ENCODE measurements at places on chromosomes 16 and 17.

DNA sequence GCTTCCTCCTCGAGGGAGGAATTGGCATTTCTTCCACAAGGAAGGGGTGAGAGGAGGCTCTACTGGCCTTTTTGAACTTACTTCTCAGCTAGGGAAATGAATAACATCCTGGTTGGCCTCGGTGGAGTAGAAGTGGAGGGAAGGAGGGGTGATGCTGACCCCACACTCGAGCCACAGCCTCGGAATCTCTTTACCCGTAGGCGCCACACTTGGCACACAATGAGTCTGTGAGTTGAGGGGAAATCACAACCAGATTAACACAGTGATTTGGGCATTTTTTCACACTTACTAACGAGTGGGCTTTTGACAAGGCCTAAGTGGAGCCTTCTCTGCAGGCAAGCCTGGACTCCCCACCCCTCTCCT is 47.3 kb upstream of the TBX2 start:
- DNase-seq = no peak

DNA sequence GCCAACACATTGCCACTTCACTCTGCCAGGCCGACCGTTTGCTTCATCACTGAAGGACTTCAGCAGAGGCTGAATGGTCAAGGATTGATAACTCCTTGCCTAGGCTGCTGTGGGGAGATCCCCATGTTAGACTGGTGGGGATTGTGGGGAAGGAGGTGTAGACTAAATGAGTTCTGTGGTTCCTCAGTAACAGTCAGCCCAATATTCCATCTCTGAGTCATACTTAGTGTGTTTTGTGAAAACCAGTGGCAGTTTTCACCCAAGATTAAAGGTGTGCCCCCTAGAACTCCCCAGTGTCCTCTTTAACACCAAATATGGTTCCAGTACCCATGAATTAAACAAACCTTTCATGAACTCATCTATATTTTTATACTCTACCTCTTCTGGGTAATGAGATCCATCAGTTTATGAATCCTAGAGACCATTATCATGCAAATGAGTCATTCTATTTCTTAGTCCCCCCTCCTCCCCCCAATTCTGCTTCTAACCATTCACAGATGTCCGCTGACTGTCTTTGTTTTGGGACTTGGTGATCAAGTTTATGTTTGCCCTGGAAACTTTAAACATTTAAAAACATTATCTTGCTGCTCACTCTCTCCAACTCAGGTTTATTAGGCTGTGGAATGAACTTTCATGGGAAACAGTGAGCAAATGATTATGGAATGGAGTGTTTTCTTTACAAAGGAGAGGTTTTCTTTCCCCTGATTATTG is 66.8 kb upstream of the GAS7 start:
- no peak for DNase-seq

DNA sequence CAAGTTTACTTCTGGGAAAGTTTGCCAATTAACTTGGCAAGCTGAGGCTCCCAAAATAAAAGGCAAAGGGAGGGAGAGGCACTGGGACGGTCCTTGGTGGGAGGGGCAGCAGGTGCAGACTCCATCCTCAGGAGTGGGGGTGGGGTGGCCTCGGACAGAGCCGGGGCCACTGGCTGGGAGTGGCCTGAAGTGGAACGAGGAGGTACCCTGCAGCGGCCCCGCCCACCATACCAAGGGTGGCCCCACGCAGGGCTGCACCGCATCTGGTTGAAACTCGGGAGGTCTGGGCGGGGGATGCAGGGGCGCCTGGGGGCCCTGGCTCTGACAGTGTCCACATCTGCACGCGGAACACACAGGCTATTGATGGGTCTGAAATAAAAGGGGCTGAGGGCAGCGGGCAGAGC is 42.4 kb upstream of the SLC38A10 start:
- DNase-seq = no peak

DNA sequence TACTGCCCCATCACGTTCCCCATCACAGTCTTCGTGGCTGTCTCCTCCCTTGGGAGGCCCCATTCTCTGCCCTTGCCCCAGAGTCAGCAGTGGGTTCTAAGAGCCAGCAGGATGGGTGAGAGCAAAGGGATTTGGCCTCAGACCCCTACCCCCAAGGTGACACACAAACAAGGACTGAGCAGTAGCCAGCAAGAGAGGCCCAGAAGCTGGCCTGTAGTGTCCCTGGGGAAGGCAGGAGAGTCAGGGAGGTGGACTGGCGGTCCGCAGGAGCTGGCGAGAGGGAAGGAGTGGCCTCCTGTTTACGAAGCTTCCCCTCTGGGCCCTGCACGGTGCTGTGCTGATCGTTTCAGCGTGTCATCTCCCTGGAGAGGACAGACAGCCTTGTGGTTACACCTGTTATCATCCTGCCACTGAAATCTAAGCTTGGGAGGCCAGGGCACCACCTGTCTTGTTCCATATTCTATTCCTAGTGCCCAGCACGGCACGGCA is 8.4 kb downstream of the WDR81 start:
- DNase-seq = no peak

DNA sequence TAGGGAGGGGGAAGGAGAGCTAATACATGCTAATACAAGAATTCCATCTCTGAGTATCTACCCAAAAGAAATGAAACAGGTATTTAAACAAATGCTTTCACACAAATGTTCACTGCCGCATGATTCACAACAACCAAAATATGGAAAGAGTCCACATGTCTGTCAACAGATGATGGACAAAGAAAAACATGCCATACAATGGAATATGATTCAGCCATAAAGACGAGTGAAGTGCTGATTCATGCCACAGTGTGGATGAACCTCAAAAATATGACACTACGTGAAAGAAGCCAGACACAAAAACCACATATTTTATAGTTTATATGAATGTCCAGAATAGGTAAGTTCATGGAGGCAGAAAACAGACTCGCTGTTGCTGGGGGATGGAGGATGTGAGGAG is 321.4 kb downstream of the FOXL1 start:
- no peak for DNase-seq

GRCh38 chr17:72592242-72592966 is 471.6 kb downstream of the SOX9 start:
- DNase-seq = no peak

- no peak for DNase-seq
Measured at GRCh38 chr16:31451681-31452351, 7.5 kb upstream of the ARMC5 start.

DNA sequence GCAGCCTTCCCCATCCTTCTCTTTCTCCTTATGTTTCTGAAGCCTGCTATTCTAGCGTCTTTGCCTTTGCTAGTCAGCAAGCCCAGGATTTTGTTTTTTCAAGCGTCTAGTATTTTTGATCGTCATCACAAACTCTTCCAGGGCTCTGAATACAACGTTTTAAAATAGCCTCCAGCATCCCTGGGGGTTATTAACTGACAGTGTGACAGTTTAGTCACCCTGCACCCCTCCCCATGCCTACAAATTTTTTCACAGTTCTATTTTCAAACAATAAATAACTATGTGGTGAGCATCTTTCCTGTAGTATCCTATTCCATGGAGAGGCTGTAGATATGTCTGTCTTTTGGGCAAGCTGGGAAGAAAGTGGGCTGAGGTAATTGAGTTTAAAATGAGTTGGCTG is 280.9 kb downstream of the MAP2K4 start:
- no peak for DNase-seq

DNA sequence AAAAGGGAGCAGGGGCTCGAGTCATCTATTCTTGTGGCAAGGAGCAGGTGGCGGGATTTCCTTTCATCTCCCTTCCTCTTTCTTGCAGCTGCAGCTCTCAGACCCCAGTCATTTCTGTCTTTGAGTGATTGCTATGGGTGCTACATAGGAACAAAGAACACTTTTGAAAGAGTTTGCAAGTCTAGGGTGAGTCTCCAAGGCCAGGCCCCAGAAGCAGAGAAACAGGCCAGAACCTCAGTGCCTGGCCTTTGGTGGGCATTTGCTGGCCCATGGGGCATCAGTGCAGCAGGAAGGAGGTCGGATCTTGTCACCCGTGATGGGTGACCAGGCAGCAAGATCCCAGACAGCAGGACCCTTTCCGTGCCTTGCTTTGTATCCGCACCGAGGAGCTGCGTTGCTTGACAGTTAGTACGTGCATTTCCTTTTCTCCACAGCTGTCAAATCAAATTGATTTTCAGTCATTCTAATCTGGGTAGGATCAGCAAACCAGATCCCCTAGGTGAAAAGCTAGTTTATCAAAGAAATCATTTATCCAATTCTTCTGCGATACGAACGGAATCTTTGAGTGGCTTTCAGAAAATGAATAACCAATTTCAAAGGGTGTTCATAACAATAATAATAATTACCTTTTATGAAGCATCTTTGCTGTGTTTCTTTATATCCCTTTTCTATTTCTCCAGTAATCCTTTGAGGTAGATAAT is 244.6 kb upstream of the MAF start:
- DNase-seq = no peak

- DNase-seq = no peak
Measured at GRCh38 chr16:15834502-15834901, 22.3 kb downstream of the MYH11 start.

DNA sequence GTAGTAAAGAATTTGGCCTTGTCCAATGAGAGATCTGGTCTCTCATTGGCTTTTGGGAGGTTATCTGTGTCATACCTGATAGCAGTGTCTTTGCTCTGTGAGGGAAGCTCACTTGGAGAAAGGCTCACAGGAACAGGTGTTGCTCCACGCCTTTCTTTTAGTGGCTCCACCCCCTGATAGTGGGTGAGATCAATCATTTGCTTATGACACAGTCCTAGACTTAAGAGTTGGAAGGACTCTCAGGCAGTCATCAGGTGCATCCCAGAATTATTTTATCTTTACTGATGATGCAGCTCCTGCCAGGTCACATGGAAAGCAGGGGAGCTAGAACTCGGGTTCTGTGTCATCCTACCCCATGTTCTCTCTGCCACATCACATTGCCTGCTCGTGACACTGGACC is 59.3 kb downstream of the CENPV start:
- DNase-seq = no peak

GRCh38 chr16:84514874-84515835 is 10.7 kb upstream of the MEAK7 start:
- DNase-seq = no peak

GRCh38 chr16:28301620-28302019 is 9.3 kb downstream of the SBK1 start:
- DNase-seq = no peak

GRCh38 chr17:69043098-69043734 is 17.5 kb downstream of the ABCA9 start:
- DNase-seq = no peak

- DNase-seq = no peak
Measured at GRCh38 chr16:85490407-85491057, 122.6 kb upstream of the GSE1 start.

GRCh38 chr16:17083628-17084027 is 387.1 kb downstream of the XYLT1 start:
- no peak for DNase-seq

GRCh38 chr17:17147821-17148220 is 58.3 kb downstream of the PLD6 start:
- no peak for DNase-seq

DNA sequence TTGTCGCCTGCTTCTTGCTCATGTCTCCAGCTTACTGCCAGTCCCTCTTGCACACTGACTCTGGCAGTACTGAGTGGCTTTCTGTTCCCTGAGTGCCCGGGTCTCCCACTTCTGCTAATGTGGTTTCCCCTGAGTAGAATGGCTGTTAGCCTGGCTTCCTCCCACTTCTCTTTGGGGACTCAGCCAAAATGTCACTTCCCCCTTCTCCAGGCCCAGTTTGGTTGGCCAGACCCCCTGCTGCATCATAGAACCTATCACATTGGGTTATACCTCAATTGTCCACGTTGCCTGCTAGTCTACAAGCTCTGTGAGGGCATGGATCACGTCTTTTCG is 304.4 kb downstream of the HS3ST3B1 start:
- DNase-seq = no peak

- DNase-seq = no peak
Measured at GRCh38 chr16:5791011-5791657, 693.5 kb upstream of the EEF2KMT start.

GRCh38 chr17:74186498-74186897 is 17.0 kb upstream of the RPL38 start:
- no peak for DNase-seq

DNA sequence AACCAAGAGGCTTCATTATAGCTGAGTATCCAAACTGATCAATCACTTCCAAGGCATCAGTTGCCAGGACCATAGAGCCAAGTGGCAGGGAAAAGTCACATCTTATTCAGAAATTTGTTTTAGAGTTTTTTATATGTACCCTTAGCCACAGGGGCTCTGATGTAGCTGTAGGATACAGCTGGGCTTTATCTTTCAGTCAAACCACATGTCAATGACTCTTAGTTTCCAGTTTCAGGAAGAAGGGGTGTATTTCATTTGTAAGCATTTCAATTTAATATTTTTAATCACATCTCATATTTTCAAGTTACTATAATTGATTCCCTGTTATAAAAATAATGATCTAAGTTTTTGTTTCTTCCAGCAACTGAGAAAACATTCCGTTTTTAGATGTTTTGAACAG is 2.9 kb upstream of the FLCN start:
- no peak for DNase-seq

DNA sequence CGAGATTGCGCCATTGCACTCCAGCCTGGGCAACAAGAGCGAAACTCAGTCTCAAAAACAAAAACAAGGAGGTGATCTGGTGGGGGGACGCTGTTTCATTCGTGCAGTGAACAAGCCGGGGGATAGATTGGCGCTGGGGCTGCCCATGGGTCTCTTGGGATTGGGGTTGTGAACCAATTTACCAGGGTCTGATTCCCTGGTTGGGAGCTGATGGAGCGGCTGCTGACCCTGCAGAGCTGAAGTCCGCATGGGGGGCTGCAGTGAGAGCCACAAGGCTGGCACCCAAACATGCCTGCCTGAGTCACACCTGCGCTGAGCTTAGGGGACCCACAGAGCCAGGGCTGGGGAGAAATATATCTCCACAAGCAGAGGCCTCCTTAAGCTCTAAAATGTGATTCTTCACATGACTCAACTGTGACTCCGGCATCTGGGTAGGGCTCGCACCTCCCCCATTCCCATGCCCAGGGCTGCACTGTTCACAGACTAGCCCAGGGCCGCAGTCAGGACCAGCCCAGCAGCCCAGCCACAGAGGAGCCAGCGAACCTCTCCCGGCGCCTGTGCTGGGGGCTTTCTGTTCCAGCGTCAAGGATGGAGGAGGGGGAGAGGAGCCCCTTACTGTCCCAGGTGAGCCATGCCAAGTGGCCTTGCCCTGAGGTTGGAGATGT is 5.0 kb downstream of the TSPAN10 start:
- DNase-seq = no peak

- no peak for DNase-seq
Measured at GRCh38 chr17:61380217-61380835, 19.3 kb upstream of the TBX2 start.

DNA sequence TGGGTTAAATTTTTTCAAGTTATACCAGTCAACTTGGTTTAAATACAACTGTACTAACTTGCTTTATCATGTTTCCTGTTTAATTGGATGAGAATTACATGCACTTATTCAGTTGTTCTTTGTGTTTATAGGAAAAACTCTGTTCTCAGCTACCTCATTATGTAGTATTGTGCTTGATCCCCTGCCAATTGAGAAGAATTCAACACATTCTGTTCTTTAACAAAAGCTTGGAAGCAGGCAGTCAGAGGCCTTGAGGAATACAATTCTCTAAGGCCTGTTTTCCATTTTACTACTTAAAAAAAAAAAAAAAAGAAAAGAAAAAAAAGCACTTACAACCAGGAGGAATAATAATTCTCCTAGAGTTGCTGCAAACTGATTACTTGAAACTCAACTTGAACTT is 60.6 kb upstream of the CMIP start:
- no peak for DNase-seq
